Stimulated activated CD8-positive, alpha-beta memory T cell treated with anti-CD3 and anti-CD28 coated beads, Interleukin-7, amount 100 ng/mL, for 1 hour (primary cell): ENCODE measurements at places on chromosomes 13 and 19.

DNA sequence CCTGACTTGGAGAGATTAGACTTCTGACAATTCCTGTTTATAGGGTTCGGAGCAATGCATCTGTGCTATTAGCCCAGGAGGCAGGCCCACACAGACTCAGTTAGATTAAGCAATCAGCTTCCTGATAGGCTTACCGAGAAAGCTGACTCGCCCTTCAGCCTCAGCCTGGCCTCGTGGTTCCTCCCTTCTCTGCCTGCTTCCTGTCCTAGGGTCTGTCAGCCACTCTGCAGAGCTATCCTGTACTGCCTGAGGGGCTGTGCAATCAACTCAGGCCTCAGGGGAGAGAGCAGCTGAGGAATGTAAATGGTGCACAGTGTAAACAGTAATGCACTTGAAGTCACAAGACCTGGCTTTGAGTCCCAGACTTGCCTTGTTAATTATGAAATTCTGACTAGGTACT, 30.7 kb downstream of the HTR2A start:
- no peak for DNase-seq

- no peak for DNase-seq
Observed at GRCh38 chr13:23384111-23384510, 49.4 kb downstream of the SACS start.

GRCh38 chr13:97194479-97194878, 27.7 kb upstream of the MBNL2 start:
- no peak for DNase-seq

GRCh38 chr19:41386442-41386841, 10.1 kb downstream of the TMEM91 start:
- DNase-seq: no peak

DNA sequence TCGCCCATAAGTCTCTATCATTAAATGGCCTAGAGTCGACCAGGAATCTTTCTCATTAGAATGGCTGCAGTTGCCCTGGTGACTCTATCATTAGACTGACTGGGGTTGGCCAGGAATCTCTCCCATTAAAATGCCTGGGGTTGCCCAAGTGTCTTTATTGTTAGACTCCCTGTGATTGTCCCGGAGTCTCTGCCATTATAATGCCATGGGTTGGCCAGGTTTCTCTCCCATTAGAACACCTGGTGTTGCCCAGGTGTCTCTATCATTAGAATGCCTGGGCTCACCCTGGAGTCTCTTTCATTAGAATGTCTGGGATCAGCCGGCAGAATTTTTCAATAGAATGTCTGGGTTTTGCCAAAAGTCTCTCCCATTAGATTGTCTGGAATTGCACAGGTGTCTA, 1459.3 kb downstream of the UQCRFS1 start:
- DNase-seq: no peak

- no peak for DNase-seq
Observed at GRCh38 chr19:22901431-22902130, 69.5 kb downstream of the ZNF723 start.

- DNase-seq: peak; percentile 15
Observed at GRCh38 chr19:13033819-13034611, 38.7 kb downstream of the NFIX start.

DNA sequence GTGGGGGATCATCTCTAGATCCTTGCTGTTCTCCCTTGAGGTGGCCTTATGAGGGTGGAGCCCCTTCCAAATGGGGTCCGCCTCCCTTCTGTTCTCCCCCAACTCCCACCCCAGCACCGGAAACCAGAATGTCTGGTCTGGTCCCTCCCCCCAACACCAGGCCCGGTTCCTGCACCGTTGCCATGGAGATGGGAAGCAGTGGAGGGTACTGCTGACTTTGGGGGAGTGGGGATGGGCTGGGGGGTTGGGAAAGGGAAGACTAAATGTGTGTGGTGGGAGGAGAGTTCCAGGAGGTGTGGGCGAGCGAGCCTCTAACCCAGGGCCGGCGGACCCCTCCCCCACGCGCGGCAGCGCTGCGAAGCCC, 1.7 kb downstream of the SHANK1 start:
- DNase-seq: no peak

DNA sequence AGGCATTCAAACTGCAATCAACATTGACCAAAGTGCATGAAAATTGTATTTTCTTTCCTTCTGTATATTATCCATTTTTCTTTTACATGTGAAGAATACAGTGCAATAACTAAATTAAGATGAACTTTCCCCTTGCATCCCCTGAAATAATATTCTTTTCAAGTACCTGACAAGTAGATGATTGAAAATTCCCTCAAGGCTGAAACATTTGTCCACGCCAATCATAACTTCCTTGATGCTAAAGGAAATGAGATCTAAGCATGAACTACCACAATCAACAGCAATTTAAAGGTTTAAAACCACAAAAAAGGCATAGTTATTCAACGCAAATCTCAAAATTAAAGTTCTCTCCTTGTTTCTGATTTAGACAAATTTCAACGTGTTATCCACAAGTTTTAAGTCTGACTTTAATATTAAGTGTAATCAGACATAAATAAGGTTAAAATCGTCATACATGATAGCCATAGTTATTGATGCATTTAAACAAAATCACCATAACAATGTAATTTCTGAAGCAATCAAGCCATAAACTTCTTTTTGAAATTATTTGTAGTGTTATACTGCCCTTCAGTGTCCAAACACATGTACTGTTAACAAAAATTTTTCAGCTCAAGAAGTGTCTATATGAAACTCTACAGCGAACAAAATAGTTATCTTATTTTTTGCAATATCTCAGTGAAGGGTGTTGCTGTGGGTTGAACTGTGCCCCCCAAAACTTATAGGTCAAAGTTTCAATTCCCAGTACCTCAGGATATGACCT, 169.5 kb downstream of the DCLK1 start:
- DNase-seq: no peak

- DNase-seq: no peak
Observed at GRCh38 chr13:40619479-40619814, 47.0 kb downstream of the FOXO1 start.

- no peak for DNase-seq
Observed at GRCh38 chr13:32791545-32792172, 205.4 kb downstream of the PDS5B start.

GRCh38 chr13:40271271-40271885, 395.1 kb downstream of the FOXO1 start:
- DNase-seq: no peak

DNA sequence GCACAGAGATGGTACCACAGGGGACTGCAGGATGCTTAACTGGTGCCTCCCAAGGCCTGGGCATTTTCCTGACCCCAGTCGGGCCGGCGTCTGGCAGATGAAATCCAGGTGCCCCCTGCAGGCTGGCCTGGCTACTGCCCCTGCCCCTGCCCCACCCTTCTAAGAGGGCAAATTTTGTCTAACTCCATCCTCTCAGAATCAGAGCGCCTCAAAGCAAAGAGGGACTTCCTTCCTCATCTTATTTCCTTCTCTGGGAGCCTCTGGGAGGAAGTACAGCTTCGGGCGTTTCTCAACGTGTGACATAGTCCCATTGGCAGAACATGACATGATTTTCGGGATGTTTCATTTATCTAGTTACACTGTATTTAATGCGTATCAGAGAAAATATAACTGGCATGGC, 2.7 kb downstream of the PRKACA start:
- no peak for DNase-seq

DNA sequence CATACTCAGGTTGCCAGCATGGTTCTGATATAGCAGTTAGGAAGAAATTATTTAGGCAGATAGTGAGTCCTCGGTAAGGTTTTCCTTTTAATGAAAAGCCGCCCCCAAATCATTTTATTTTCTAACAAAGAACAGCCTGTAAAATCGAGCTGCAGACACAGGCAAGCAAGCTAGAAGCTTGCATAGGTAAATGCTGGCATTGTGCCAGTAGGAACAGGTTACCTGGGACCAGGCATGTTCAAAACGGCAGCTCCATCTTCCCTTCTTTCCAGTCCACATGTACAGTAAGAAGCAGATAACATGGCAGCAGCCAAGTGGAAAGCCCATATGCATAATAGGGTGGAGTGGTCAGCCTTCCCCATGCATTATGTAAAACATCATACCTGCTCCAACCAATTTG, 71.1 kb downstream of the UGGT2 start:
- DNase-seq: no peak

DNA sequence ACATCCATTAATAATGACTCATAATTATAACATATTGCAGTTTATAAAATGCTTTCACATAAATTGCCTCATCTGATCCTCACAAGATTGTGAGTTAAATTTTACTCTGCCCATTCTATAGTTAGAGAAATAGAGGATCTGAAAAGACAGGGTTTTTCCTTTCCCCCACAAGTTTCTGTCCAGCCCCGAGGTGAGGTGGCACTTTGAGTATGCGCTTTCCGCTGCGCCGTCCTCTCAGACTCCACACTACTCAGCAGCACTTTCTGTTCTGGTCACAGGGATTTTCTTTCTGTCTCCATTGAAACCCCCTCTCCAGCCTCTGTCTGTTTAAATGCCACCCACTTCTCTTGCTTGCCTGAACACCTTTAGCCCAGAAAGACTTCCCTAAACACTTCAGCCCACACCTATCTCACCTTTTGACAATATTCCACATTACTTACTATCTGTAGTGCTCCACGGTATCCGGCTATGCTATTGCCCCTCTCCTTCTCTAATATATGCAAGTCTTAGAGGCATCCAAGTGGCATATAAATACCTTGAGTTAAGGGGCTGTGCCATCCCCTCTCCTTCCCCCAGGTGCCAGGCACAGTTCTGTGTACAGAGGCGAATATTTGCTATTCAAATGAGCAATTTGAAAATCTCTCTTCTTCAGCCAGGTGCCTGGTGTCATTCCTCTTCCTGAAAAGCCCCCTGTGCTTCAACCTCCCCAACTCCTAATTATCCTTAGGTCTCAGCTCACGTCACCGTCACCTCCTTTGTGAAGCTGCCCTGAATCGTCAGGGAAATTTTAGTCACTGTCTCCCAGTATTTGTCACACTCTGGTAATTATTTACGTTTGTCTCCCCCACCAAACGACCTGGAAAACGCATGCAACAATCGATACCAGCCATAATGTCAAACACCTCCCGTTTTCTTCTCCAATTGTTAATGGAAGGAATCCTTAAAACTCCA, 268.7 kb downstream of the NHLRC3 start:
- DNase-seq: no peak

DNA sequence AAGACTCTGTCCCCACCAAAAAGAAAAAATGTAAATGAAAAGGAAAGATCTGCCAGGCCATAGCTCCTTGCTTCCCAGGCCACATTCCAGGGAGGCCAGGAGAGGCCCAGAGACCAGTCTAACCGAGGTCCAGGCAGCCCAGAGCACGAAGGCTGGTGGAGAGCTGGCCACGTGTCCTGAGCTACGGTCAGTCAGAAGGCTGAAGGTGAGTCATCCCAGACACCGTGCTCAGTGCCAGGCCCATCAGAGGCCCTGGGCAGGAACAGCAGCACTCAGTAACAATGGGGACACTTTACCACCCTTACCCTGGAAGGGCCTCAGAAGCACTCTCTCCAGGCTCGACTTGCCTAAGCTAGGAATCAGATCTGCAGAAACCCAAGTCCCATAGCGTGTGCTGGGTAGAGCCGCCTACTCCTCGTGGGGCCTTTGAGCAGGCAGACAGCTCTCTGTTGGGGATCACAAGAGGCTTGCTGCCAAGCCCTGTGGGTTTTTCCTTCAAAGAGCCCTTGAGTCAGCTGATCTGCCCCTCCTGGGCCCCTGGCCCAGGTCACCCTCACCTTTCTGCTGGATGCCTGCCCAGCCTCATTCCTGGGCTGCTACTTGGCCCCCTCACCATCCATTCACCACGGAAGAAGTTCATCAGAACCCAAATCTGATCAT, 11.6 kb upstream of the DNMT1 start:
- DNase-seq: no peak

GRCh38 chr19:57800696-57801095, 14.0 kb downstream of the ZNF552 start:
- DNase-seq: no peak

GRCh38 chr13:108200781-108201398, 14.4 kb downstream of the LIG4 start:
- no peak for DNase-seq

DNA sequence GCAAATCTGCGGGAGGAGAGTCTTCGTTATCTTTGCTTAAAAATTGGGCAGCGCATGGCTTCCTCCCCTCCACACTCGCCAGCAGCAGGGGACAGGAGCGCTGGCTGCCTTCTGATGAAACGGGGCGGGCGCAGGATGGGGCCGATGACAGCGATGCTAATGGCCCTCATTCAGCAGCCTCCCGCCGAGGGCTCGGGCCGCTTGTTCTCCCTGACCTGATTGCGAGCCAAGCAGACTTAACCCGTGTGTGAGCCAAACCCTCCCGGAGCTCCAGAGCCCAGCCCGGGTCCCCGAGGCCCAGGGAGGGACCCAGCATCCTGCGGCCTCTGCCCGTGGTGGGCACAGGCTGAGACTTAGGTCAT, 90.3 kb downstream of the KDM4B start:
- DNase-seq: no peak

DNA sequence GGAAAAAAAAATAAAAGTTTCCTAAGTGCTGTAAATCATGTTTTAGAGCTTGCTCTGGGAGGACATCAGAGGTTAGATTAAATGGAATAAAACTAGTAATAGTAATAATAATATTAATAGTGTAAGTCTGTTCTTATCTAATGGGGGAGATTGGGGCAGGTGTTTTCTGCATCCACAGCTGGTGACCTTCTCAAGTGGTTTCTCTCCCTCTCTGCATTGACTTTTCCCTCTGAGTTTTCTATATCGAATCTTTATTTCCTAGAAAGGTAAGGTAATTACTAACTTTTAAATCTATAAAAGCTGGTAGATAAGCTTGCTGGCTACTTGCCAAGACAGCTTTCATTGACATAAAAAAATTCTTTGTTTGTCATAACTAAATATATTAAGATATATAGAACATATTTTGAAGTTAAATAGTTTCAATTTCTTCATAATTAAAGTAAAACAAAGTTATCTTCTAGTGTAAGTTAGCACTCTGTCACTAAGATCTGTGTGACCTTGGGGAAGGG, 49.6 kb upstream of the DIAPH3 start:
- DNase-seq: no peak

DNA sequence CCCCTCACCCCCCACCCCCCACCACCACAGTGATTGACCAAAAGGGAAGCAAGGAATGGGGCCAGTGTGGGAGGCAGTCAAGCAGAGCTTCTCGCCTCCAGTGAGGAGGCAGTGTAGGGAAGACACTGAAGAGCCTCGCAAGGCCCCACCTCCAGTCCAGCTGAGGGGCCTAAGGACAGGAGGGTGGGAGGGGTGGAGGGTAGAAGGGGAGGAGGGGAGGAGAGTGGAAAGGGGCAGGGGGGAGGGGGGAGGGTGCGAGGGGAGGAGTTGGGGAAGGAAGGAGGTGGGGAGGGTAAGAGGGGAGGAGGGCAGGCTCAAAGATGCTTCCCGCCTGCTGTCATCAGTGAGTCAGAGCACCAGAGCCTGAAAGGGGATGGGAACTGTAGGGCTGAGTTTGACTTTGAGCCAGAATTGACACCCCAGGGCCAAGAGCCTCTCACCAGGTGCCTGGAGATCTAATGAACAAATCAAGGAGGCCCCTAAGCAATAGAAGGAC, 786.2 kb downstream of the UQCRFS1 start:
- no peak for DNase-seq
